ENCODE measurements at places on chromosomes 3 and 15.

DNA sequence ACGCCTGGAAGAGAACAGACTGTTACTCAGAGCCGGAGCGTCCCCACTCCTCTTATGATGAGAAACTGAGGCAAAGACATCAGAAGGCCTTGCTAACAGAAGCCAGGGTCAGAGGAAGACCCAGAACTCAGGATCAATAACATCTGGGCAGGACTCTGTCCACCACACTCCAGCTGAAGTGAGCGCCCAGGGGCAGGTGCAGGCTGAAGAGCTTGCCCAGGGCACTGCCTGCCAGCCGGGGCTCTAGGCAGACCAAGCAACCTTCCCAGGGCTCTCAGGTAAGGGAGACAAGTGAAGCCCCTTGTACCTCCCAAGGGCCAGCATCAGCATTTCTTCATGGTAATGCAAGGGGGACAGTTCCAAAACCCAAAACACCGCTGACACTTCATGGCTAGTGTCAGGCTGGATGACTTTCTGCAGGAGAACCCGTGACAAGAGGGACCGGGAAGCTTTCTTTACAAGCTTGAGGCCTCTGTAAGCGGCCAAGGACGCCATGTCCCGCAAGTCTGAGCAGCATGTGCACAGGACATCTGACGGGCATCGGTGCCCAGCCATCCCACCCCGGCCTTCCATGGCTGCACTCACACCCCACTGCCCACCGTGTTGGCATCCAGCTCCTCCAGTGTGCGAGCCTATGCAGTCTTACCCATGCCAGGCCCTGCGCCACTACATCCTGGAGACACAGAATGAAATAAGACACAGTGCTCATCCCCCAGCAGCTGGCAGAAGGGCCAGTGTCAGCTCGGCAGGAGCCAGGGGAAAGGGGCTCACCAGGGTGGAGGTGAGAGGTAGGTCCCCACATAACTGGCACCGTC, 14.1 kb downstream of the XXYLT1 start:
- no peak for DNase-seq

GRCh38 chr3:146374146-146374545, 95.2 kb downstream of the PLSCR2 start:
- DNase-seq = no peak

- DNase-seq = no peak
These were observed 120.5 kb downstream of the SLMAP start for GRCh38 chr3:57876632-57877031.

DNA sequence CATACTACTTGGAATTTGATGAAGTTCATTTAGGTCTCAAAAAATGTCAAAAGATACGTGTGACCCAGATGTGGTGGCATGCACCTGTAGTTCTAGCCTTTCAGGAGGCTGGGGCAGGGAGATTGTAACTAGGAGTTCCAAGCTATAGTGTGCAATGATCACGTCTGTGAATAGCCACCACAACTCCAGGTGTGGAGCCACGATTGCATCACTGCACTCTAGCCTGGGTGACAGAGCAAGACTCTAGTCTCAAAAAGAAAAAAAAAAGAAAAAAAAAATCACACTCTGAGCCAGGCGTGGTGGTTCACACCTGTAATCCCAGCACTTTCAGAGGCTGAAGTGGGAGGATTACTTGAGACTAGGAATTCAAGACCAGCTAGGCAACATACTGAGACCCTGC, 14.2 kb downstream of the MAP4 start:
- DNase-seq = no peak

DNA sequence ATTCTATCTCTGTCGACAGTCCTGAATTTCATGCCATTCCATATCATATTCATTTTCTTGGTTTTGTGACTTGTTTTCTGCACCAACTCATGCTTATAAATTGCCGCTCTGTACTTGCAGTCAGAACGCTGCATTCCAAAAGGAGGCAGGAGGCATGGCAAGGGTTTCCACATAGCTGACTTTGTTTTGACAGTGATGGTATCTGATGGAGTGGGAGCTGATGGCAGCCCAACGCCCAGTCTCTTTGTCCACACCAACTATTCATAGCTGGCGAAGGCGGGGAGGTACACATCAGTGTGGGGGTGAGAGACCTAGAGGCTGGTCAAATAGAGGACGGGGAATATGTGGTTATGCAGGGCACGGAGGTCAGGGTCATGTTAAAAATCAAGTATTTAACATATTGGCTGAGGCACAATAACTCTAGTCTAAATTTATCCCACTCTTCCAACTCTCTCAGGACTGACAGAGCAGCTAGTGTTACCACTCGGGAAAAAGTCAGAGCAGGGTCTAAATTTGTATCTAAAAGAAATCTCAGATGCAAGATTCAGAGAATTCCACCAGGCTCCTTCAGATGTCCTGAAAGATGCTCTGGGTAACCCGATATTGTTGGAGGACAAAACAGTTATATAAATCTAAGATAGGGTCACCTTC, 67.8 kb upstream of the ATP13A3 start:
- DNase-seq = no peak

GRCh38 chr15:77031376-77032050, 36.6 kb downstream of the PSTPIP1 start:
- DNase-seq = no peak

- no peak for DNase-seq
These were observed 11.0 kb upstream of the ILDR1 start for GRCh38 chr3:122033023-122033422.

GRCh38 chr15:51846463-51847230, 17.2 kb downstream of the TMOD3 start:
- DNase-seq = no peak
